ENCODE measurements at places on chromosomes 16 and 17.

DNA sequence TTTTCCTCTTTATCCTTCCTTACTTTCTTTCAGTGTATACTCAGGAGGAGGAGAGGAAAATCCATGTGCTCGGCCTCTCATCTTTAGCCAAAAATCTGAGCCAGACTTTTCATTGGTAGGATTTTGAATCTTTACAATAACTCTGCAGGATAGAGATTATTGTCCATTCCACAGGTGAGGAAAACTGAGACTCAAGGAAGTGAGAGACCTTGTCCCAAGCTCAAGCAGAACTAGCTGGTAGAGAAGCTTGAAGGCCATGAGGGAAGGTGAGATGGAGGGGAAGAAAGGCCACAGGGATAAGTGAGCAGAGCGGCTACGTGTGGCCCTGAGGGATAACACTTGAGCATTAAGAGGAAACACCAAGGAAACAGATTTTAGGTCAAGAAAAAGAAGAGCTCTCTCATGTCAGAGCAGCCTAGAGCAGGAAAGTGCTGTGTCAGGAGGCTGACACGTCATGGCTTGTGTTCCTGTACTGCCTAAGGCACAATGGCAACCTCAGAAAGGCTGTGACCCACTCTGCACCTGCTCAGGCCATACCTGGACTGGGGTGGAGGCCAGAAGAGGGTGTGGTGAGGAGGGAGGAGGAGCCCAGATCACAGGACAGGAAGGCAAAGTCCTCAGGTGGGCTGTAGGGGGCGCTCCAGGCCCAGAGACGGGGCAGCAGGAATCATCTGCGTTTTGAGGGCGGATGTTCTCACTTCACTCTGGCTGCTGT, 11.9 kb downstream of the MT4 start:
- peak; percentile 91 for DNase-seq

GRCh38 chr16:61921373-61921772, 114.9 kb downstream of the CDH8 start:
- DNase-seq: no peak

- no peak for DNase-seq
These were observed 18.1 kb upstream of the DHX40 start for GRCh38 chr17:59547131-59547915.

GRCh38 chr17:47698749-47699535, 5.0 kb downstream of the TBKBP1 start:
- no peak for DNase-seq

GRCh38 chr17:70366386-70366785, 197.1 kb downstream of the KCNJ2 start:
- no peak for DNase-seq

DNA sequence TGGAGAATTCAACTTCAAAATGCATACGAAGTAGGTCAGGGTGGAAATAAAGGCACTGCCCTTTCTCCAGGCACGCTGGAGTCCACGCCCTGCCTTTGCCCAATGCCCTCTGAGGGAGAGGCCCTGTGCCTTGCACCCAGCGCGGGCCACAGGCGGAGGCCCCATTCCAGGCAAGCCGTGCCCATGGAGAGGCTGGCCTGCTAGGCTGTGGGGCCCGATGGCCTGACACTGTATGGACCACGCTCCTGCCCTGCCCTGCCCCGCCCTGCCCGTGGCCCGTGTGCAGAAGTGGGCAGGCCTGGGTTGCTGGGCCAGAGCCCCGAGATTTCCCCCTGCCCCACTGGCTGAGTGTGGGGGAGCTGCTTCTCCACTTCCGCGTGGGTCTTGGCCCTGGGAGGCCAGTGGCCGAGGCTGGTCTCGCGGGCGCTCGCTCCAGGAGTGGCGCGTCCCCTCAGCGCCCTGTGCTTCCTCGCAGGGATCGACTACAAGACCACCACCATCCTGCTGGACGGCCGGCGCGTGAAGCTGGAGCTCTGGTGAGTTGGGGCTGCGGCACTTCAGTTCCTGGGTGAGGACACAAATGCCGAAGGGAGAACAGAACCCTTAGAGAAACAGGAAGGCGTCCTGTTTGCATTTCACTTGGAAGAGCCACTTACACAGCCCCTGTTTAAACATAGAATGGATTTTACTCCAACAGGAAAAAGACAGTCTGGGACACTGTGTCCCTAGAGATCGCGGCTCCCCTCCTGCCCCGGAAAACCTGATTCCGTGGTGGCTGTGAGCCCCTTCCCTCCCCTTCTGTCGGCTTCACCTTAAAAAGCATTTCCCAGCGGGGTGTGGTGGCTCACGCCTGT, 13.8 kb upstream of the WFIKKN1 start:
- no peak for DNase-seq

- no peak for DNase-seq
These were observed 99.5 kb downstream of the XYLT1 start for GRCh38 chr16:17371299-17371698.

DNA sequence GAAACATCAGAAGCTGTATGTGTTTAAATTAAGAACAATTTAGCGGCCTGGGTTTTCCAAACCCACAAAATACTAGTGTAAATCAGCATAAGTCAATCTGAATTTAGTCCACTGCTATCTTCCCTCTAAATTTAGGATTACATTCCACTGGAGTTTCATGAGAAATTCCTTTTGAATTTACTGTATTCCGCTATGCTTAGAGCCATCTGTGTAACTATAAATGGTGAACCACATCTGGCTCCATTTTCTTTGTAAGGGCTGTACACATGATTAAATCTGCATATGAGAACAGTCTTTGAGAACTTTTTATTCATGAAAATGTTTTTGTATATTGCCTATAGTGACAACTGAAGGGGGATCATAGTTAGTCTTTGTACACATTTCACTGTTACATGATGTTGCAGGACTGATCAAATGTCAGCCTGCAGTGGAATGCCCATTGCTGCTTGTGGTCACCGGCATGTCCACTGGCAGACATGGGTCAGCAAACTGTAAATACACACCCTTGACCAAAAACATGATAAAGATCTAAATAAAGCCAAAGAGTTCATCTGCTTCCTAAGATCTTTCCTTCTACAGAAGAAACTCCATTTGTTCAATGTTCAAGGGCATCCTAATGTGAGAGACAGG, 36.8 kb downstream of the RPGRIP1L start:
- DNase-seq: no peak

GRCh38 chr17:64244165-64244564, 18.9 kb downstream of the TEX2 start:
- no peak for DNase-seq

GRCh38 chr17:6474906-6475305, 30.7 kb downstream of the PIMREG start:
- no peak for DNase-seq

GRCh38 chr16:35628976-35629375, 2169.6 kb downstream of the TP53TG3F start:
- DNase-seq: no peak

GRCh38 chr17:59167571-59168001, 12.0 kb downstream of the PRR11 start:
- DNase-seq: no peak

DNA sequence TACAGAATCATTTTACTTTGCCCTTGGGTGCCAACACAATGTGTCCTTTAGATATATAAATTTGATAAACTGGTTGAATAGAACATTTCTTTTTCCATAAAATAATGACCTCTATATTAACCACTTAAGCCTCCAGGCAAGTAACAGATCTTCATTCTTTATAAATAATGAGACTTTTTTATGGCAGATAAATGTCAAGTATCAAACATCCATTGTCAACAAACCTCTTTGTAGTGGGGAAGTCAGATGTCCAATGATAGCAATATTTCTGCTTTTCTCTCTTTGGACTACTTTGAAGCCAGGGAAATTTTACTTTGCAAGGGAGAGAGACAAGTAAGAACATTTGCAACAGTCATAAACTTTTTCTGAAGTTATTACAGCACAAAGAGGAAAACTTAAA, 841.2 kb downstream of the CDH8 start:
- no peak for DNase-seq

DNA sequence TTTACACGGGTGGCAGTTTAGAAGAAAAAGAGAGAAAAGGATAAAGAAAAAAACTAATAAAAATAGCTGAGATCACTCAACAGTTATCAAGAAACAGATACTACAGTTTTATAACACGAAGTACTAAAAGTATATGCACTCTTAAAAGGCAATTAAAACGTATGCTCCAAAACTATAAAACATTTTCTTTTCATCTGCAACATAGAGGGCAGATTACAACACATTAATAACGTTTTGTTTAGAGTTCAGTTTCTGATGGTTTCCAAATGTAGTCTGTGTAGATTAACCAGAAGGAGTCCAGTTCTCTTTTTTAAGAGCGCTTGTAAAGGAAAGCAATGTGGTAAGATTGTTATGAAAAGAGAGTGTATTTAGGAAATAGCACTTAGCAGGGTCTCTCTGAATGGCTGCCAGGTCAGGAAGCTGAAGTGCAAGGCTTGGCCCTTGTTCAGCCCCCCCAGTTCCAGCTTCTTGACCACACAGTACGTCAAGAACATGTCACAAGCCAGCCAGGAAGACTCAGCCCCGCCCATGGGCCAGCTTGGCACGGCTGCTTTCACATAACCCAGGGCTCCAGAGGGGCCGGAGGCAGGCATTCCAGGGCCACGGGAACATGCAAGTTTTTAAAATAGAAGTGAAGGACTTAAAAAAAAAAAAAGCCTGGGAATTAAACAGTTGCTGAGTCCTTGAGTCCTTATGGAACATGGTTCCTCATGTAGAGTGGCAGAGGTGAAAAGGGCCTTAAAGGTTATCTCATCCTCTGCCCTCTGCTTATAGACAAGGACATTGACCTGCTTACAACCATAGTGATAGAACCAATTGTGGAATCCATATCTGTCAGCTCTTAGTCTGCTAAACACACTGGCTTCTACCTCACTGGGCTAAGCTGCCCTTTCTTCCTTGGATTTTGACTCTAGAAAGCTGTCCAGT, 147.4 kb upstream of the TBX2 start:
- peak; percentile 97 for DNase-seq

DNA sequence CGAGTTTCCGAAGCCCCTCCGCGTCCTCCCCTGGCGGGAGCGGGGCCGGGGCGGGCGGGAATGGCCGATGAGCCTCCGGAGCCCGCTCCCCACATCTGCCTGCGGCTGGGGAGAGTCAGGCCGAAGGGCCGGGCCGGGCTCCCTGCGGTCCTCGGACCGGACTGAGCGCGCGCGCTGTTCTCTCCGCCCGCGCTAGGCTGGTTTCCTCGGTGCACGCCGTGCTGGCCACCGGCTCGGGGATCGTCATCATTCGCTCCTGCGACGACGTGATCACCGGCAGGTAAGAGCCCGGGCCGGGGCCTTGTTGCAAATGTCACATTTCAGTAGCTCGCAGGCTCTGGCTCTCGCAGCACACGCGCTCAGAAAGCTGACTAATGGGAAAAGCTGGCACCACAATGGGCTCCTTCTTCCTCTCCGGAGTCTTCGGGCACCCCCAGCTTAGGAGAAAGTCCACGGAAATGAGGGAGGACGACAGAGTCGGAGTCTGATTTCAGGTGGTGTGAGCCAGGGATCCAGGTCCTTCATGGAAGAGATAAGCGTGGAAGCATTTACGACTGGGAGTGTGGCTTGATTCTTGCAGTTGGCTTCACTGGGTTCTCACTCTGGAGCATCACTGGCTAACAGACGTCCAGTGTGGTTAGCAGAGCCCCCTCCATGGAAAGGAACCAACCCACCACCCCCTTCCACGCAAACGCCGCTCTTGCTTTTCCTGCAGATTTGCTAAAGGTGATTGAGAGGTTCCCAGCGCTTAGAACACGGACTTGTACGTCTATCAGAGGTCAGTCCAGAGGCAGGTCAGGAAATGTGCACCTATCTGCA, 715 bp downstream of the TLCD3A start:
- peak; percentile 84 for DNase-seq

DNA sequence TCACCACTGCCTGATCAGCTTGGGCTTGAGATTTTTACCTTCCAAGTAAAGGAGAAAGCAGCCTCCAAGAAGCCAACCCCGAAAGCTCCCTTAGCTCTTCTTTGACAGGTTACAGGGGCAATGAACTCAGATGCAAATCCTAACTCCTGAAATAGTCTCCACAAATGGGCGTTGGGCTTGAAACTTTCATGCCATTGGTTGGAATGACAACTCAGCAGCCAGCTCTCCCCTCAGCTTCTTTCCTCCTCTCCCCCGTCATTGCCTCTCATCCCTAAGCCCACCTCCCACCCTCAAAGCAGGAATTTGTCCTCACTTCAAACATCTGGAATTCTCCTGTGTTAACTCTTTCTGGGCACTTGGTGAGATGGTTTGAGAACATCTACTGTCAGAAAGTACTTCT, at the start of gene TAT:
TSS of gene TAT (minus strand) at position 122 of the 400 bp plus-strand sequence. CDS start 677 bp downstream, outside the sequence.
- no peak for DNase-seq

DNA sequence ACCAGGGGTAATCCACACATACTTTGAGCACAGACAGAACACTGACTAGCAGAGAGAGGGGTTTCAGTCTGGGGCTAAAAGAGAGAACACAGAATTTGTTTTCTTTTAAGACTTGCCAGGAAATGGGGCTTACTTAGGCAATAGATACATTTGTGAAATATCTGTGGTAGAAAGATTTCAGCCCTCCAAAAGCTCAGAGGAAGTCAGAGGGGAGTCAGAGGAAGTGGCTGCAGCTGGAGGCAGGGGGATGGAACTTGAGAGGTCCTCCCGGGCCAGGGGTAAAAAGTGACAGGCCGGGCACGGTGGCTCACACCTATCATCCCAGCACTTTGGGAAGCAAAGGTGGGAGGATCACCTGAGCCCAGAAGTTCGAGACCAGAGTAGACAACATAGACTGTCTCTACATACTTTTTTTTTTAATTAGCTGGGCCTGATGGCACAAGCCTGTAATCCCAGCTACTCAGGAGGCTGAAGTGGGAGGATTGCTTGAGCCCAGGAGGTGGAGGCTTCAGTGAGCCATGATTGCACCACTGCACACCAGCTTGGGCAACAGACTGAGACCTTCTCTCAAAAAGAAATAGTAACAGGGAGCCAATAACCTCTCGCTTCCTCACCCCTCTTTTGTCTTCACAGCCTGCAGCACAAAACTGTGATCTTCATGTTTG, 49.9 kb downstream of the NLRC5 start:
- DNase-seq: no peak

GRCh38 chr16:11562941-11563340, 23.8 kb downstream of the LITAF start:
- peak; percentile 44 for DNase-seq
